Left renal pelvis (tissue), 4 donors: ENCODE measurements at places on chromosomes 16 and 17. TPM values are rescaled to one million over a fixed set of nuclear protein-coding genes. Genes with fewer than 3 reads are reported as not detected.

The TBC1D26 gene
- 0.16 TPM for polyA plus RNA-seq

The C16orf54 gene
- 0.42 TPM for polyA plus RNA-seq

The EVPL gene
- polyA plus RNA-seq: 26.9 TPM

The TEKT3 gene
- polyA plus RNA-seq: 1.2 TPM

The GPR179 gene
- polyA plus RNA-seq: 0.07 TPM

DNA sequence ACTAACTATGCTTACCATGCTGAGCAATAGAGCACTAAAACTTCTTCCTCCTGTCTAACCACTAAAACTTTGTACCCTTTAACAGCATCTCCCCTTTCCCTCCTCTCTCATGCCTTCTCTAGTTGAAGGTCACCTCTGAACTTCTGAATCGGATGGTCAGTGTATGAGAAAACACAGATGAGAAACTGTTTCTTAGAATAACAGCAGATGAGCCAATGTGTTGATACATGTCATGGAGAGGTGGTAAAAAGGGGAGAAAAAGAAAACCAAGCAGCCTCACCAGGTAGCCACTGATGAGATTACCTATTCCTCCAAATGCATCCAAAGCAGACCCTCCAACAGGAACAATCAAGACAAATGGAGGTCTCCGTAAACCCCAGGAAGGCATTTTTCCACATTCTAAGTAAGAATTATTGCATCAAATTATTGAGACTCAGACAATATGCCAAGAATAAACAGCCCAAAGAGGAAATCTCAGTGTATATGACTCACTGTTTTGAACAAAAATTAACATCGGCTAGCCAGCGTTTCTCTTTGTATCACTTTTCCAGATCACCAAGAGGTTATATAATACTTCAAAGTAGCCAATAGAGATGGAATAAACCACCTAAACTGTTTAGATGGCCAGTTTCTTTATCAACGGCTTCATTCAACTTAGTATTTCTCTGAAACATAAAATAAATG is 793.3 kb upstream of the SOX9 start:
- no peak for DNase-seq

DNA sequence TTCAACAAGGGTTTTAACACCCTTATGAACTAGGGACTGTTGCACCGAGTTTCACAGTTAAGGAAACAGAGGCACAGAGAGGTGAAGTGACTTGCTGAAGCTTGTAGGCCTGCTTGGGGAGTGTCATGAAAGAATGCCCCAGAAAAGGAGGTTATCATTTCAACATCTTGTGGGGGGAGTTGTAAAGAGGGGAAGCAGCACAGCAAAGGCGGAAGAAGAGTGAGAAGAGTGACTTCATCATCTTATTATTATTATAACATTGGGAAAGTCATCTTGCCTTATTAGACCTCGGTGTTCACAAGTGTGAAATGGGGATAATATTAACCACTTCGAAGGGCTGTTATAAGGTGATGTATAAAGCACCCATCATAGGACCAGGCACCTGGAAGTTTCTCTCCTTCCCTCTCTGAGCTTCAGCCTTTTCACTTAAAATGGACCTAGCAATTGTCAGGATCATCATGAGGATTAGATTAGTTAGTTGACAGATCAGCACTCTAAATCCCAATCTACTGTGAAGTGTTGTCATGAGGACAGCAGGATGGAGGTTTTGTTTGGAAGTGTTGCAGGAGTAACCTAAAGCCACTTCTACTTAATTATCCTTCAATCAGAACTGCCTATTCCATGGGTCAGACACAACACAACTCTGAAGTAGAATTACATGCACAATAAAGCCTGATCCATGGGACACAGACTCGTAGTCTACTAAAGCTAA is 2.3 kb downstream of the CCL4 start:
- no peak for DNase-seq

DNA sequence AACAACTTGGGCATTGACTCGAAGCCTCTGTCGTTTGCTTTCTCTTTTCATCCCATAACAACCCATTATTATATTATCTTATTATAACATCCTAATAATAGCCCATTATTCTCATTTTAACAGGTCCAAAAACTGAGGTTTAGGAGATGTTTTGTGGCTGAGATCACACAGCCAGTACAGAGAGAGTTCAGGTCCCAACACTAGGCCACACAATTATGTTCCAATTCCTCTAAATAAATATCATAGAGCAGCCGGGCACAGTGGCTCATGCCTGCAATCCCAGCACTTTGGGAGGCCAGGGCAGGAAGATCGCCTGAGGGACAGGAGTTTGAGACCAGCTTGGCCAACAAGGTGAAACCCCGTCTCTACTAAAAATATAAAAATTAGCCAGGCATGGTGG is 40.3 kb upstream of the KIFC3 start:
- DNase-seq: no peak

DNA sequence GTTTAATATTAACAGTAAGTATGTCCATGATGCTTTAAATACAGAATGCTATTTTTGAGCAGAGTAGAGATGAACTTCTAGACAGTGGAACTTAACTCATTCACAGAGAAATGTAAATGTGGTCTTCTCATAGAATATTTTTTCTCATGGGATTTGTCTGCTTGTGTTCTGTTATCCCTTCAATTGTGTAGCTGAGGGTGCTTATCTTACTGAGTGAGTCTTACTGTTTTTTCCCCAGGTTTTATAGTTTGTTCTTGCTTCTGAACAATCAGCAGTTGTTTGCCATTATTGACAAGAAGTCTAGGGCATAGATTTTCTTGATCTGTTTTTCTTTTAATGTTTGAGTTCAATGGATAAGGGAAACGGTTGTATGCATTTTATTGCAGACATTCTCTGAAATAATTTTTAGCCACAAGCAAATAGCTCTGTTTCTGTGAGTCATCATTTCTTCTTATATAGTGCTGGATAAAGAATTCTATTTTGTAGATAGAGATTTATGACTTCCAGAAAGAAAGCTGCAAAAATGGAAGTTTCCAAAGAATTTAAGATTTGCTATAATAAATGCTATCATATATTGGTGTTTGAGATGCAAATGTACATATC is 60.5 kb downstream of the NF1 start:
- no peak for DNase-seq

DNA sequence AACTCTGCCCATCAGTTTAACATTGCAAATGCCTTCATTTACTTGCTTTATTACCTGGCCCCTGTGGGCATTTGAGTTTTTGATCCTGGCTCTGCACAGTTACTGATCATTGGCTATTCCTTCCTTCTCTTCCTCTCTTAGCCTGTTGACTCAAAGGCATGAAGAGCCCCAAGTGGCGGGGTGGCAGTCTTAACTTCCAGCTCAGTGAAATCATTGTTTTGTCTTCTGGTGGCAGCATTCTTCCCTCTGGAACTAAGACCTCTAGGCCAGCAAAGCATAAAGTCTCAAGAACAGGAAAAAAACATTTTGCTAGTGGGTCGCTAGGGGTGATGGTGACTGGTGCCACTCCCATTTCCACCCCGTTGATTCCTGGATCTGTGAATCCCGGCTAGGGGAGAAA is 52.3 kb upstream of the MRTFB start:
- DNase-seq: no peak

DNA sequence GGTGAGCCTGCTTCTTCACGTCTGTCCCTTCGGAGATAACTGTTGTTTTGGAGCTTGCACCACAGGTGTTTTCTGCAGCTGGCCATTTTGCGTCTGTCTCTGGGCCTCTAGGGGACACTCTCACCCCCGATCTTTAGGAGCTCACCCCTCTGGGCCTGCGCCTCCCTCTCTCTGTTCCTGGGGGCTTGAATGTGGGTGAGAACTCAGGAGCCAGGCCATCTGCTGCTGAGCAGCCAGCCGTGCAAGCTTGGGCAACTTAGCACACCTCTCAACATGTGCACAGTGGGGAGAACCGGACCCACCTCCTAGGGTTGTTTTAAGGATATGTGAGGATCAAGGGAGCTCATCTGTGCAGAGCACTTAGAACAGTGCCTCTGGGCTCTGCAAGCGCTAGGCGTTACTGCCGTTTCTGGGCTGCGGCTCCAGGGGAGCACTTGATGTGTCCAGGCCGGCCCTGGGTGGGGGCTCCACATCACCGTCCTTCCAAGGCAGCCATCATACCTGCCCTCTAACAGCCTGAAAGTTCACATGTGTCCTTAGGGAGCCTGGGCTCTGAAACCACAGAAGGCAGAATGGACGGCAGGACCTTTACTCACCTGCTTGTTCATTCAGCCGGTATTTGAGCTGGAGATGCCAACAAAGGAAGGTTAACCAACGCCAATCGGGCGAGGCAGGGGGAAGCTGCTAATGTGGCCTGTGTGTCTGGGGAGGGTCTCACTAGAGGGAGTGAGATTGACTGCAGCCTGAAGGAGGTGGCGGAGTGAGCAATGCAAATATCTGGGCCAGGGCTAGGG is 66.3 kb downstream of the MRC2 start:
- no peak for DNase-seq

DNA sequence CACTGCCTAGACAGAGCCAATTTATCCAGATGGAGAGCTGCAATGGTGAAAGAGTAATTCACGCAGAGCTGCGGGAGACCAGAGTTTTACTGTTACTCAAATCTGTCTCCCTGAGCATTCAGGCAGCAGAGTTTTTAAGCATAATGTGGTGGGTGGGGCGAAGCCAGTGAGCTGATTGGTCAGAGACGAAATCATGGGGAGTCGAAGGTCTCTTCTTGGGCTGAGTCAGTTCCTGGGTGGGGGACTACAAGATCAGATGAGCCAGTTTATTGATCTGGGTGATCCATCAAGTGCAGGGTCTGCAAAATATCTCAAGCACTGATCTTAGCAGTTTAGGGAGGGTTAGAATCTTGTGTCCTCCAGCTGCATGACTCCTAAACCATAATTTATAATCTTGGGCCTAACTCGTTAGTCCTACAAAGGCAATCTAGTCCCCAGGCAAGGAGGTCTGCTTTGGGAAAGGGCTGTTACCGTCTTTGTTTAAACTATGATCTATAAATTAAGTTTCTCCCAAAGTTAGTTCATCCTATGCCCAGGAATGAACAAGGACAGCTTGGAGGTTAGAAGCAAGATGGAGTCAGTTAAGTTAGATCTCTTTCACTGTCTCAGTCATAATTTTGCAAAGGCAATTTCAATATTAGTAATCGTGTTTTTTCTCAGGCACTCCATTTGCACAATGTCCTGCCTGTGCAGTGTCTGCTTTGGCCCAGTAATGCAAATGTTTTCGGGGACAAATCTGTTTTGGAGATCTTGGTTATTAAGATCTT is 27.0 kb downstream of the PIGL start:
- no peak for DNase-seq

DNA sequence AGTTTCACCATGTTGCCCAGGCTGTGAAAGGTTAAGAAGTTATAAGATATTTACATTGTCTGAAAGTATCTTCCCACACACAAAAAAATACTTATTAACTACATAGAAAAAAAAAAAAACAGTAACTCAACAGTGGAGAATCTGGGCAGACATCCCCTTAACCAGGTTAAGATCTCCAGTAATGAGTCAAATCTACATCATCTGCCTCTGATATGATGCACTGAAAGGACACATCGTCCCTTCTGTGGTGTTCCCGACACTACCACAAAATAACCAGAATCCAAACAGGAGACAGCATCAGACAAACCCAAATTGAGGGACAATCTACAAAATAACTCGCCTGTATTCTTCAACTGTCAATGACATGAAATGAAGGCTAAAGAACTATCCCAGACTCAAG is 40.0 kb downstream of the CMTM4 start:
- DNase-seq: no peak

GRCh38 chr16:58493756-58494431 is 6.0 kb upstream of the NDRG4 start:
- DNase-seq: no peak

DNA sequence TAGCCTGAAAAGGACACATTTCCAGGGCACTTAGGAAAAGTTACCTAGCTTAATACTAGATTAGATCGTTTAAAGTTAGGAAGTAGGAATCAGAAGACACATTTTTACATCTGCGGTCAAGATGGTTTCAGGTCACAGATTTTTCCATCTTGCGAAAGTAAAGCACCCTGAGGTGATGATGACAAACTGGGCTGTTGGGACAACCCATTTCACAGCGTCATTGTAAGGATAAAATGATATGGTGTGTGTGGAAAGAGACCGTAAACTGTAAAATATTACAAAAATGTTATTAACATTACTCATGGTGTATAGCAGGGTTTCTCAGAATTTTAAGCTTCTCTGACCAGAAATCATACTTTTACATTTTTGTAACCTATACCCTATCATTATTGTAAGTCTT is 10.1 kb upstream of the MAP2K6 start:
- DNase-seq: no peak

DNA sequence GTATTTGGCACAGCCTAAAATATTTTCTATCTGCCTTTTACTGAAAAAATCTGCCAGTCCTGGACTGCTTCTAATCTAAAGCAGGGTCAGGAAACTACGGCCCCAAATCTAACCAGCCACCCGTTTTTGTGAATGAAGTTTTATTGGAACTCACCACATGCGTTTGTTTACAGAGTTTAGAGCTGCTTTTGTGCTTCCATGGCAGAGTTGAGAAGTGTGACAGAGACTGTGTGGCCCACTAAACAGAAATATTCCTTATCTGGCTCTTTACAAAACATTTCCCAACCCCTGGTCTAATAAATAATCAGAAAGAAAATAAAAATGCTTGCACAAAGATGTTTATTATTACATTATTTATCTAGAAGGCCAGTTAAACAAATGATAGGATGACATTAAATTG is 110.2 kb downstream of the COPRS start:
- no peak for DNase-seq

DNA sequence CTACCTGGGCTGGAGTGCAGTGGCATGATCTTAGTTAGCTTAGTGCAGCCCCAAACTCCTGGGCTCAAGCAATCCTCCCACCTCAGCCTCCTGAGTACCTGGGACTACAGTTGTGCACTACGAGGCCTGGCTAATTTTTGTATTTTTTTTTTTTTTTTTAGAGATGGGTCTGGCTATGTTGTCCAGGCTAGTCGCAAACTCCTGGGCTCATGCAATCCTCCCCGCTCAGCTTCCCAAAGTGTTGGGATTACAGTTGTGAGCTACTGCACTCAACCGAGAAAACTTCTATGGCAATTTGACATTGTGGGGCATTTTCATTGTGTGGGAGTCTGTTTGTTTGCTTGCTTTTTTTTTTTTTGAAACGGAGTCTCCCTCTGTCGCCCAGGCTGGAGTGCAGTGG is 30.0 kb downstream of the CRISPLD2 start:
- no peak for DNase-seq

GRCh38 chr17:77509089-77509488 is 368.3 kb downstream of the SEC14L1 start:
- DNase-seq: no peak
